ENCODE measurements at places on chromosomes 4 and X.

GRCh38 chr4:3487861-3488260 is 24.8 kb downstream of the DOK7 start:
- no peak for DNase-seq

DNA sequence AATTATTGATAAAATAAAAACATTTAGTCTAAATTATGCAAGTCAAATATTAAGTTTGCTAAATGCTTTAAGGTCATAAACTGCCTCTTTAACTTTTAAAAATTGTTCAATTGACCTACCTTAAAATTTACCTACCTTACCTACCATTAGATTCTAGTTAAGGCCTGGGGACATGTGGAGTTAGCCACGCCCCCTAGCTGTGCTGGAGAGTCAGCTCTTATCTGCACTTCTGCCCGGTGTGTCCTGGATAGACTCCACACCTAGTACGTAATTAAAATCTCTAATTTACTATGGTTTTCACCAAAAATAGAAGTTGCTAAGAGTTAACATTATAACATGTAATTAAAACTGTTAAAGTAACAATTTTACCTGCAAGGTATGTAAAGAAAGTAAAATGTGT is 22.7 kb downstream of the TENM3 start:
- peak; percentile 9 for DNase-seq

DNA sequence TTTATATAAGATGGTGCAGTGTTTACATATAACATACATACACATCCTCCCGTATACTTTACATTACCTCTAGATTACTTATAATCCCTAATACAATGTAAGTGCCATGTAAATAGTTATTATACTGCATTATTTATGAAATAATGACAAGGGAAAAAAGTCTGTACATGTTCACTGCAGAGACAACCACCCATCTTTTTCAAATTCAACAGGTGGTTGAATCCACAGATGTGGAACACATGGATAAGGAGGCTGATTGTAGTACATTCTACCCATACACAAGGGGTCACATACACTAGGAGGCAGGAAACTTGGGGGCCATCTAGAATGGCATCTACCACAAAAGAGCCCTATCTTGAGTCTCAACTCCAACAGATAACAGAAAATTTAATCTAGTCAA is 3.4 kb upstream of the IDS start:
- DNase-seq: no peak

DNA sequence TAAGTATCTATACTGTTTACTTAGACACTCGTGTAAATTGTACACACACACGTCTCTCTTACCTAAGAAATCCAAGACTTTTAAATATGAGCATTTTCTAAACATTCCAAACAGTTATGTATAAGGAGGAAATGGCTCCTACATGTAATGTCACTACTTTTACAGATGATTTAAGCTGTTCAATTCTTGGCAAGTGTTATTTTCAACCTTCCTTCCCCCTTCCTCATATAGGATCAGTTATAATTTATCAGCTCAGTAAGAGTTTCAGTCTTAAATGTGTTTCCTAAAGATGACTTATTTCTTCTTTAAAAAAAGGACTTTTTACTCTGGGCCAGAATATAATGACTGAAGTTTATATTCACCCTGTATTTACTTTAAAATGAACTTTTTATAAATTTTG is 601.1 kb downstream of the ANKRD50 start:
- no peak for DNase-seq

DNA sequence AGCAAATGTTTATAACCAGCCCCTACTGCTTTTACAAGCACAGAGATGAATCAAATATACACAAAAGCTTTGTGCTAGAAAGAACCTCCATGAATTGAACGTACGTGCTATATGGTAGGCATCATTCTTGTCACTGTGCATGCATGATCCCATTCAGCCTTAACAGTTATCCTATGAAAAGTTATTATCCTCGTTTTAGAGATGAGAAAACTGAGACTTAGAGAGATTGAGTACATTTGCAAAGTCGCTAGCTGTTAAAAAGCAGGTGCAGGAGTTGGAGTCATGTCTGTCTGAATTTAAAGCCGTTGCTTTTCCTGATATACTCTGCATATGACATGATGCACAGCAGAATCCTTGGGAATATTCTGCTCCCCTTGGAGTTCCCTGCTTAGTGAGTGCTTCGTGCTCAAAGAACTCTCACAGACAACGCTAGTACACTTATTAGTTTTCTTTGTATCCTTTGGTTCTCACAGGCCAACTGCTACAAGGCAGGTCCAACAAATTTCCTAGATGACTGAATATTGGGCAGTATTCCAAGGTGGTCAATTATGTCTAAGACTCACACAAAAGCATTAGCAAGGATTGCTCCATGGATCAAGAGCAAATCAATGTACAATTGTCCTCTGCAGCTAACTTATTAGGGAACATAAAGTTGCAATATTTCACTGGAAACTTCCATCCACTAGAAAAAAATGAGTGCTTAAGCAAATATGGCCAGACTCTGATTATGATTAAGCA is 42.8 kb upstream of the TRIM2 start:
- DNase-seq: no peak

DNA sequence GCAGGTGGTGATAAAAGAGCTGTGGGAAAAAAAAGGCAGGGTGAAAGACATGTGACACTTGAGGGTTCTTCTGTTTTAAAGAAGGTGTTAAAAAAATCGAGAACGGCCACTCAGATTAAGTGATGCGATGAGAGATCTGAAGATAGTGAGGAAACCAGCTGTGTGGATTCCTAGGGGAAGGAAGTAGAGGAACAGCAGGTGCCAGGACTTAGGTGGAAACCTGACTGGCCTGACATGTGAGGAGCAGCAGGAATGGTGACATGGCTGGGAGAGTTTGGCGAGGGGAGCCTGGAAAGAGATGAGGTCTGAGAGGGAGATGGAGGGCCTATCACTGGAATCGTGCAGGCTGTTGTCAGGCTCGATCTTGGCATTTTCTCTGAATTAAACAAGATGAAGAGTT is 55.5 kb downstream of the BMPR1B start:
- DNase-seq: peak; percentile 30

- peak; percentile 28 for DNase-seq
These were observed 94.7 kb upstream of the NAP1L5 start for GRCh38 chr4:88792268-88792781.

DNA sequence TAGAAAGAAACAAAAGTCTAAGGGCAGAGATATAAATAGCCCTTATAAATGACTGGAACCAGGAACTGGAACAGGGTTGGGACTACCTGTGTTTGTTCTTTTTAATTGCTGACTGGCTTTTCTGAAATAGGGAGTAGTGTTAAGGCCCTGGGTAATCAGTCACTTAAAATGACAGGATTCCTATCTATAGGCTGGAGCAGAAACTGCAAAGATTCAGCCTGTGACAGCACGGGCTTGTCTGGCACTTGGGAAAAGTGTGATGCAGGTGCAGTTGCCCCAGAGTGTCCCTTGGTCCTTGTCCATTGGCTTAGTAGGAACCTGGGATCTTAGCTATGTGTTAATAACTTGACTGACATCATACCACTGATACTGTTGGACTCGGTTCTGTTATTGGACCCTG is 14.7 kb upstream of the PLAC8 start:
- no peak for DNase-seq

DNA sequence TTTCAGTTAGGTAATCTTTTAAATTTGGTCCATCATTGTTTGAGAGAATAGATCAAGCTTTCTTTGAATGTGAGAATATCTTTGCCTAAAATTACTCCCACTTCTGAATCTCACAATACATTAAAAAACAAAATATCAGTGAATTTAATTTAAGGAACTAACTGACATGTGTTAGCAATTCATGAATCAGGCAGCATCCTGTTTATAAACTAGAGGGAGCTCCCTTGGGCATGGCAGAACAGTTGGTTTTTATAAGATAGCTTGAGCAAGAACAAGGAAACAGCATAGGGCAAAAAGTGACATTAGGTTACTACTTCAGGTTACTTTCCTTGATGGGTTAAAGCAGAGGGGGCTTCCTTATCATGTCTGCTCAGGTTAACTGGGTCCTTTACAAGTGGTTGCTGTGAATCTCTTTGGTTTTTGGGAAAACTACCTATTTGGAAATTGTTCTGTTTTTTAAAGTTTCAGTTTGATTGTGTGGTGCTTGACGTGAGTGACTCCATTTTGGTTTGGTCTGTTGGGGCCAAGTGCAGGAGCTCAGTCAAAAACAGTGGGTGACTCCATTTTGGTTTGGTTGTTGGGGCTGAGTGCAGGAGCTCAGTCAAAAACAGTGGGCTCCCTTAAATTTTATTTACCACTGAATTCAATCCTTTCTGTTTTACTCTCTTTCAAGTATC is 68.0 kb downstream of the PPEF2 start:
- no peak for DNase-seq

GRCh38 chr4:86522349-86522748 is 71.8 kb upstream of the PTPN13 start:
- DNase-seq: no peak

DNA sequence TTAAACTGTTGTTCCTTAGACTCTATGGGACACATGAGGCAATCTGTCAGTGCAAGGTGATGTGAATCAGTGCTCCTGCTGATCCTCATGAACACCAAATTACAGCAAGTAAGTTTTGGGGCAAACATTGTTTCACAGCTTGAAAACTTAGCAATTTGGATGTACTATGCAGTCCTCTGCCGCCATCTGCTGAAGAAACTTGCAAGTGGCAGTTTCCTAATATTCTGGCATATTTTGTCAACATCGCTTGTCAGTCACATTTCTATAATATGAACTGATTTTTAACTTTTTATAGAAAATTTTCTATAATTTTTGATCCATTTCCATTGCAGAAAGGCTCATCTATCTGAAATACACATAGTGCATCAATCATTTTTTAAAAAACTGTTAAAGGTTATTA is 56.3 kb downstream of the ZAR1 start:
- peak; percentile 26 for DNase-seq

DNA sequence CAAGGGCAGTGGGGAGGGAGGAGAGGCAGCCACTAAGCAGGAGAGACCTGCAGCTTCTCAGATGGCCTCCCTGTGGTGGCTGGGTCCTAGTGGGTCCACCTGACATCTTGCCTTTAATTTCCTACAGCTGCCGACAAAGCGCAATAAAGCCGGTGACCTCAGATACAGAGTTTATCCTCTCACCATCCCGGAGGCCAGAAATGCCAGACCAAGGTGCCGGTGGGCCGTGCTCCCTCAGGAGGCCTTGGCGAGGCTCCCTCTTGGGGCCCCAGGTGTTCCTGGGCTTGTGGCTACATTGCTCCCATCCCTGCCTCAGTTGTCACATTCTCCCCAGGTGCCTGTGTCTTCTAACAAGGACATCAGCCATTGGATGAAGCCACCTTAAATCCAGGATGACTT is 103.0 kb downstream of the ADRA2C start:
- DNase-seq: no peak

DNA sequence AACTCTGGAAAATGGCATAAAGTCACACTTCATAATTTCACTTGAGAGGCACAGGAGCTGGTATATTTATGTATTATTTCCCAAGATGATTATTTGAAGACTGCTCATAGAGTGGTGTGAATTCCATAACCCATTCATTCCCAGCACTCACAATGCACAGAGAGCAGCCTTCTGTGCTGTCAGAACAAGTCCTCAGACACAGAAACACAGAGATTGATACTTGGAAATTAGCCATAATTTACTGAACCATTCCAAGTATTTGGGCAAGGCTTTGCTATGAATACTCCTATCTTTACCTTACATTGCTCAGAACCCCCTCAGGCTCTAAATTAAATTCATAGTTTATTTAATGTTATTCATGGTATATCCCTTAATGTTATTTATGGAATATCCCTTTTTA is 53.6 kb downstream of the PABPC4L start:
- no peak for DNase-seq

DNA sequence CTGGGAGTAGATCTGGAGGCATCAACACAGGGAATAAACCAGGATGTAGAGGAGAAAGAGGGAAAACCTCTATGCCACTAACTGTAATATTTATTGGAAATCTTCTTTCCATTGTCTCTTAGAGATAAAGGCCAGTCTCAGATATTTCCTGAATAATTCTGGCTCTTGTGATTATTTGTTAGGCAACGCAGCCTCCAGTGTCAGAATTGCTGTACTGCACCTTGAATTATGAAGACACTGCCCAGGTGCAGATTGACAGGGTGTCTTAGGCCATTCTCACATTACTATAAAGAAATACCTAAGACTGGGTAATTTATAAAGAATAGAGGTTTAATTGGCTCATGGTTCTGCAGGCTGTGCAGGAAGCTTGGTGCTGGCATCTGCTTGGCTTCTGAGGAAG is 100.7 kb upstream of the ZDHHC15 start:
- DNase-seq: peak; percentile 5

- peak; percentile 66 for DNase-seq
These were observed 1.3 kb upstream of the PLXNB3 start for GRCh38 chrX:153762626-153763173.

DNA sequence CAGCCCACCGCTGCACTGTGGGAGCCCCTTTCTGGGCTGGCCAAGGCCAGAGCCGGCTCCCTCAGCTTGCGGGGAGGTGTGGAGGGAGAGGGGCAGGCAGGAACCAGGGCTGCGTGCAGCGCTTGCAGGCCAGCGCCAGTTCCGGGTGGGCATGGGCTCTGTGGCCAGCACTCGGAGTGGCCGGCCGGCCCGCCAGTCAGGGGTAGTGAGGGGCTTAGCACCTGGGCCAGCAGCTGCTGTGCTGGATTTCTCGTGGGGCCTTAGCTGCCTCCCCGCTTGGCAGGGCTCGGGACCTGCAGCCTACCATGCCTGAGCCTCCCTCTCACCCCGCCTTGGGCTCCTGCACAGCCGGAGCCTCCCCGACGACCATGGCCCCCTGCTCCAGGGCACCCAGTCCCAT is 45.2 kb downstream of the RXFP1 start:
- no peak for DNase-seq

DNA sequence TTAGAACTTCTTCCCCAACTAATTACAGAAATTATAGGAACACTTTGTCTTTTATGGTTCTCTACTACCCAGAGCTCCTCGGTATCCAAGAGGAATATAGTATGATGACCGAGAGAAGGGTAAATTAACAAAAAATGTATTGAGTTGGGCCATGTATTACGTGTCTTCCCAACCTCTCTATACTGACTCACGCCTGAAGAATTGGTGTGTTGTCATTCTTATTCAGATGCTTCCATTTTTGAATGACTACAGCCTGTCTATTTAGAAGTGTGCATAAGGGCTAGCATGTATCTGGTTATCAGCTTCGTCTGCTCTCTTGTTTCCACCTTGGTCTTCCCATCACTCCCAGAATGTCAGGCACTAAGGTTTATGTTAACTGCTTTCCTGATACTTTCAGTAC is 24.5 kb upstream of the SCD5 start:
- no peak for DNase-seq

DNA sequence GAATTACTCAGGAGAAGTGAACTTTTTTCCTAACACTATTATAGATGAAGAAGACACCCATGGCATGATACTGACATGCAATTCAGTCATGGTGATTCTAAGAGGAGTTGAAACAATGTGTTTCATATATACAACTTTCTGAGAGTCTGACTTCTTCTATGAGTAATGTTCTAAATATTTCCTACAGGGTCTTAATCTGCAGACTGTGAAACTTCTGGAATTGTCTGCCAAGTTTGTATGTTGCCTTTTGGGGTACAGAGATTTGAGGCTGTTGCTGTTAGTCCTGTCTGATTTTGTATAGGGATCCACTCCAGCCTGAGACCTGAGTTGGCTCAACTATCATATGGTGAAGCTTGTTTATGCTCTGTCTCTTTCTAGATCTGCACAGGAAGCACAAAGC is 160.6 kb upstream of the GATB start:
- DNase-seq: no peak

GRCh38 chr4:113502476-113502875 is 259.1 kb downstream of the CAMK2D start:
- no peak for DNase-seq

All from NCI-H82 (cell line).